ENCODE measurements at places on chromosomes 3 and 15.
A peak's percentile ranks its signal among the peaks of the same experiment; 100 is the strongest.

- no peak for DNase-seq
These were observed 72.3 kb downstream of the DAPK2 start for GRCh38 chr15:63974021-63974420.

DNA sequence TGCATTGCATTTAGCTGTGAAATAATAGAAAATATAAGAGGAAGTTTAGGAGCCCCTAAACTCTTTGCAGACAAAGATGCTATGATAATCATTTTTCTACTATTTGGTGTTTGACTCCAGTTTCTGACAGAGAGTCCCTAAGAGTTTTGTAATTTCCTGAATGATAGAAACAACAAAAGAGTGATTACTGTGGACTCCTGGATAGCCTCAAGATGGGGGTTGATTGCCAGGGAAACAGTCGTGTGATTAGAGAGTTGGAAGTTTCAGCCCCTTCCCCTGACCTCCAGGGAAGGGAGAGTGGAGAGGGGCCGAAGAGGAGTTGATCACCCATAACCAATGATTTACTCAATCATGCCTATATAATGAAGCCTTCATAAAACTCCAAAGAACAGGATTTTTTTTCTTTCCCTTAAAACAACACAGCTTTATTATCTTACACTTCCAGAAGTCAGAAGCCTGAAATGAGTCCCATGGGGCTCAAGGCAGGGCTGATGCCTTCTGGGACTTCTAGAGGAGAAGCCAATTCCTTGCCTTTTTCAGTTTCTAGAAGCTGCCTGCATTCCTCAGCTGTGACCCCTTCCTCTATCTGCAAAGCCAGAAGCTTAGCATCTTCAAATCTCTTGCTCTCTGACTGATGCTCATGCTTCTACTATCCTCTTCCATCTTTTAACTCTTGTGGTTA, 292.3 kb upstream of the ZPLD1 start:
- DNase-seq = no peak

- DNase-seq = no peak
These were observed 67.7 kb downstream of the KLHL25 start for GRCh38 chr15:85727068-85727467.

GRCh38 chr15:100766243-100767000, 113.2 kb upstream of the ALDH1A3 start:
- no peak for DNase-seq

DNA sequence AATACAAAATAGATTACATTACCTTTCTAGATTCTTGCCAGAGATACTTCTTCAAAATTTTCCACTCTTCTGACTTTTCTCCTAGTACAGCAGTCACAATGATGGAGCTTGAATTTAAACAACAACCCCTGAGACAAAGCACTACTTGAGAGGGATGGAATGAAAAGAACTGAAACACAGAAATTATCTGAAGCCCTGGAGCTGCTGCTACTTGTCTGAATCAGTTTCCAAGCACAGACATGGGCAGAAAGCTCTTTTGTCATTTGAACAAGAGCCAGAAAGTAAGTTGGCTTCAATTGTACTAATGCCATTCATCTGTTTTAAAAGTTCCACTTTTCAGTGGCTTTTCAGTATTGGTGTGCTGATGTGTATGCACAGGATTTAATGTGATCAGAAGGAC, 718.5 kb upstream of the ARPP21 start:
- no peak for DNase-seq

GRCh38 chr3:23663246-23663645, 142.5 kb upstream of the UBE2E1 start:
- no peak for DNase-seq

GRCh38 chr3:100893108-100893507, 100.1 kb downstream of the ABI3BP start:
- no peak for DNase-seq

- no peak for DNase-seq
These were observed 663.6 kb downstream of the NLGN1 start for GRCh38 chr3:174061162-174061561.

DNA sequence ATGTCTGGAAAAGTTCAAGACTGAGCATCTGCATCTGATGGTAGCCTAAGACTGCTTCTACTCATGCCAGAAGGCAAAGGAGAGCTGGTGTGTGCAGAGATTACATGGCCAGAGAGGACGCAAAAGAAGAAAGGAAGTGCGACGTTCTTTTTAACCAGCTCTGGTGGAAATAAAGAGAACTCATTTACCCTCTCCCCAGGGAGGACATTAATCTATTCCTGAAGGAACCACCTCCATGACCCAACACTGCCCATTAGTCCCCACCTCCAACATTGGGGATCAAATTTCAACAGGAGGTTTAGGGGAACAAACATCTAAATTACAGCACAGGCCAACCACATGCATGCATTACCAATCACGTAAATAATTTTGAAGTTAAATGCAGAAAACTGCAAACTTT, 1.5 kb upstream of the NCK1 start:
- DNase-seq = no peak

DNA sequence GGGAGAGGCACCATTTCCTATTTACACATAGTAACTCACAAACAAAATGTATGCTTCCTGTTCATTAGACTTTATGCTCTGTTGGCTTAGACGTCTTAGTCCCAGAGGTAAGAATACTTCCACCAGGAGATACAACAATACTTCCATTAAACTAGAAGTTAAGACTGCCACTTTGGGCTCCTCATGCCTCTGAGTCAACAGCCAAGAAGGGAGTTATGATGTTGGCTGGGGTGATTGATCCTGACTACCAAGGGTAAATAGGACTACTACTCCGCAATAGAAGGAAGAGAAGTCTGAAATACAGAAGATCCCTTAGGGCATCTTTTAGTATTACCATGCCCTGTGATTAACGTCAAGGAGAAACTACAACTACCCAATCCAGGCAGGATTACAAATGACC, 43.5 kb upstream of the ABI3BP start:
- no peak for DNase-seq

- no peak for DNase-seq
These were observed 671.3 kb upstream of the NECTIN3 start for GRCh38 chr3:110400315-110400714.

GRCh38 chr3:71881041-71881440, 96.1 kb upstream of the PROK2 start:
- DNase-seq = no peak

- no peak for DNase-seq
These were observed 12.9 kb downstream of the ISL2 start for GRCh38 chr15:76349301-76350070.

- no peak for DNase-seq
These were observed 213.9 kb upstream of the PFN2 start for GRCh38 chr3:150184426-150185071.

GRCh38 chr15:93819826-93820225, 411.5 kb upstream of the MCTP2 start:
- DNase-seq = no peak

- no peak for DNase-seq
These were observed 29.5 kb downstream of the CCDC12 start for GRCh38 chr3:46946856-46947545.

GRCh38 chr3:172253200-172253599, 195.1 kb downstream of the GHSR start:
- no peak for DNase-seq

- no peak for DNase-seq
These were observed 9.2 kb downstream of the SH2D7 start for GRCh38 chr15:78101423-78102105.

- peak; percentile 58 for DNase-seq
These were observed 43.0 kb downstream of the FLNB start for GRCh38 chr3:58051196-58051595.

DNA sequence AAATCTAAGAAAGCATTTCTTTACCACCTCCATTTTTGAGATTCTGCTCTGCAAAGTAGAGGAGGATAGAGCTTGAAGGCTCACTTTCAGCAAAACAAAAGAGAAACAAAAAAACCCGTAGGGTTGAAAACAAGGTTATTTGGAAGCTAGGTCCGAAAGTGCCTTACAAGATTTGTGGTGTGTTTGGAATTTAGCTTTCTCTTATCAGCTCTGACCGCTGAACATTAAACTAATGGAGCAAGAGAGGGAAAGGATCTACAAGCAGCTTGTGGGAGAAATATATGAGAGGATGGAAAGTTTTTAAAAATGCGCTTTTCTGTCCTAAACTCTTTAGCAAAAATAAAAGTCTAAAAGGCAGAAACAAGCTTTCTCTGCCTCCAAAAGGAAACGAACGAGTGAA, 545.5 kb downstream of the NTRK3 start:
- no peak for DNase-seq

- DNase-seq = no peak
These were observed 76.8 kb upstream of the KLHL25 start for GRCh38 chr15:85871545-85871944.

- no peak for DNase-seq
These were observed 9.5 kb downstream of the CLDN18 start for GRCh38 chr3:138019281-138020069.

GRCh38 chr3:50260942-50261441, 8.0 kb upstream of the SEMA3B start:
- no peak for DNase-seq

DNA sequence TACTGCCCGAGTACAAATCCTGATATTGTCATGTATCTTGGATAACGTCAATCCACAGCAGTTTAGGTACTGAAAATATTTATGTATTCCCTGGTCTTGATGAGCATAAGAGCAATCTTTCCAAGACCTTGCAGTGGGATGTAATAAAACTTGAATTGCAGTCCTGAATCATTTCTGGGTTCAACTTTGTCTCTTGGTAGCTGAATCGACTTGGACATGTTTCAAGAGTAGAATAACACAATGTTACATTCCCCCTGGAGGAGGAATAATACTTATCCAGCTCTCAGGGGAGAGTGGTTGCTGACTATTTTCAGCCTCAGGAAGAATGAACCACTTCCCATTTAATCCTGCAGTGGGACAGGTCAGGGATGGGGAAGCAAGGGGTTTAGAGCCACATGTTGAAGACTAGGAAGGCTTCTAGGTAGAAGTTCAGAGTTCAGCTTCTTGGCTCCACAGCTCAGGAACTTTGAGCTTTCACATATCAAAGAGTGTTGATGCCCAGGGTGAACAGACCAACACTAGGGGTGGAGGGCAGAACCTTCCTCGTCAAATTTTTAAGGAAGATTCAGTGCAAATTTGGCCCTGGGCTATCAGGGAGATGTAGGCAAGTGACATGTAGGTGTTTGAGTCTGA, 43.4 kb upstream of the GPD1L start:
- DNase-seq = no peak

GRCh38 chr3:50347187-50347813, 1.8 kb upstream of the ZMYND10 start:
- peak; percentile 81 for DNase-seq

- DNase-seq = no peak
These were observed 56.0 kb downstream of the PDE8A start for GRCh38 chr15:85037641-85038040.

DNA sequence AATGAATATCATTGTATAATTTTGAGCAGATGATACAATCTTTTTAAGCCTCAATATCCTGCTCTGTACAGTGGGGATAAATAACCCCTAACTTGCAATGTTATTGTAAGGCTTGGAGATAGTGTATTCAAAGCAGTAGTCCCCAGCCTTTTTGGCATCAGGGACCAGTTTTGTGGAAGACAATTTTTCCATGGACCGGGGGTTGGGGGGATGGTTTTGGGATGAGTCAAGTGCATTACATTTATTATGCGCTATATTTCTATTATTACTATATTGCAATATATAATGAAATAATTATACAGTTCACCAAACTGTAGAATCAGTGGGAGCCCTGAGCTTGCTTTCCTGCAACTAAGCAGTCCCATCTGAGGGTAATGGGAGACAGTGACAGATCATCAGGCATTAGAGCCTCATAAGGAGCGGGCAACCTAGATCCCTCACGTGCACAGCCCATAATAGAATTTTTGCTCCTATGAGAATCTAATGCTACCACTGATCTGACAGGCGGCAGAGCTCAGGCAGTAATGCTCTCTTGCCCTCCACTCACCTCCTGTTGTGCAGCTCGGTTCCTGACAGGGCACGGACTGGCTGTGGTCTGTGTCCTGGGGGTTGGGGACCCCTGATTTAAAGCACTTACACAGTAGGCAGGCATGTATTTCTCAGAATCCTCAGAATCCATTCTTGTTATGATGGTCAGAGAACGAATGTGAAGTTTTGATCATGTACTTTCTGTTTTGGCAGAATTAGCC, 102.2 kb downstream of the PTPRG start:
- no peak for DNase-seq

GRCh38 chr15:67091980-67092677, 26.7 kb downstream of the SMAD3 start:
- no peak for DNase-seq

- no peak for DNase-seq
These were observed 9.5 kb downstream of the TTBK2 start for GRCh38 chr15:42911058-42911592.

DNA sequence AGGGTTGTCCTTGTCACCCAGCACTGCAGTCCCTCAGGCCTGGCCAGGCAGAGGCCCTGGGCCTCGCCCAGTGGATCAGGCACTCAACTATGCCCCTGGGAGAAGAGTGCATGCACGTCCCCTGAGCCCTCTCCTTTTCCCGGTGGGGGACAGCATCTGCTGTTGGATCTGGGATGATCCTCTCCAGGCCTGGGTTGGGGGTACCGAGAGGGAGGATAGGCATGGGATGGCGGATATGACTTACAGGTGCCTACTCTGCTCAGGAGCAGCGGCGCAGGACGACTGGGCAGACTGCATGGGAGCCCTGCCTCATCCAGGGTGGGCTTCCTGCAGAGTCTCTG, 9.0 kb upstream of the APBA2 start:
- DNase-seq = no peak

GRCh38 chr3:63295806-63296205, 17.7 kb downstream of the SYNPR start:
- DNase-seq = no peak

DNA sequence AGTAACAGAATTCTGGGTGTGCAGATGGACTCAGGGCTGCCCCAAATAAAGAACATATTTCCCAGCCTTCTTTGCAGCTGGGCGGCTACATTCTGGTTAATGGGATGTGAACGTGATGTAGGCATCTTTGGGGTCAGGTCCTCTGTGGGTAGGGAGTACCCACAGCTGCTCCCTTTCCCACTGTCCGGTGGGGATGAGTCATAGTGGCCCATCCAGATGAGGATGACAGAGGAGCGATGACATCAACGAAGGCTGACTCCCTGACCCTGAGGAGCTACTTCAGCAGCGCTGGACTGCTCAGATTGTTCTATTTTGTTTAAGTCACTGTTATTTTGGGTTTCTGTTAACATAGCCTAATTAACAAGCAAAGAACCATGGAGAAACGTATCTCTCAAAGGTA, 38.0 kb downstream of the SRPRB start:
- no peak for DNase-seq

GRCh38 chr3:187000711-187001151, 70.4 kb downstream of the ST6GAL1 start:
- DNase-seq = no peak

DNA sequence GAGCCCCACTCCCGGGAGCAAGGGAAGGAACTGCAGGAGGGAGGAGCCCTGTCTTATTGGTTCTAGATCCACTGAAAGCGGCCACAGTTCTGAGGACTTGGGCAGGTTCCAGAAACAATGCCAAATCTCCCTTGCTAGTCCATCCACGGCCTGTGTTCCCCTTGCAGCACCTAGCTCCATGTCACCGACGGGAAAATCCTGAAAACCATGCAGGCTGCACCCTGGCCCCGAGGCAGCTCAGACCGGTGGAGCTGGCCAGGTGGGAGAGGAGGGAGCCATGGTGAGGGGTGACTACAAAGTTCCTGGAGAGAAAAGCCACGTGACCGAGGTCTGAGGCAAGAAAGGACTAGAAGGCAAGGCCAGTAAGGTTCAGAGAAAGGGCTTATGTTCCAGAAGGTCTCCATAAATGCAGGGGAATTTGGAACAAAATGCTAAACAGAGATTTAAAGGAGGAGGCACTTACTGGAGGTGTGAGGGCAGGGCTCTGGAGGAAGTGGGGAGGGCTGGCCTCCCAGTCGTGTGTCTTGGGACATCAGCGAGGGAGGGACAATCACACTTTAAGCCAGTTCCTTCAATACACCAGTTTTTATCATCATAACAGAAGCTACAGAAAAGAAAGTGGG, 5.4 kb downstream of the MGLL start:
- DNase-seq = no peak
